Lower lobe of right lung (tissue), 2 donors: ENCODE measurements at places on chromosomes 16 and 17. TPM values are rescaled to one million over a fixed set of nuclear protein-coding genes. Genes with fewer than 3 reads are reported as not detected.

The C1QL1 gene
- total RNA-seq, result not detected

The SLC9A5 gene
- total RNA-seq, result 2.8 TPM

The KRT20 gene
- not detected for total RNA-seq

The CRYM gene
- 9.3 TPM for total RNA-seq

The KCNH6 gene
- total RNA-seq, result 0.27 TPM

The SALL1 gene
- not detected for total RNA-seq

The HAGHL gene
- total RNA-seq, result 15.6 TPM

The LITAFD gene
- not detected for total RNA-seq

The TEX14 gene
- 6.8 TPM for total RNA-seq

The CSH1 gene
- not detected for total RNA-seq

DNA sequence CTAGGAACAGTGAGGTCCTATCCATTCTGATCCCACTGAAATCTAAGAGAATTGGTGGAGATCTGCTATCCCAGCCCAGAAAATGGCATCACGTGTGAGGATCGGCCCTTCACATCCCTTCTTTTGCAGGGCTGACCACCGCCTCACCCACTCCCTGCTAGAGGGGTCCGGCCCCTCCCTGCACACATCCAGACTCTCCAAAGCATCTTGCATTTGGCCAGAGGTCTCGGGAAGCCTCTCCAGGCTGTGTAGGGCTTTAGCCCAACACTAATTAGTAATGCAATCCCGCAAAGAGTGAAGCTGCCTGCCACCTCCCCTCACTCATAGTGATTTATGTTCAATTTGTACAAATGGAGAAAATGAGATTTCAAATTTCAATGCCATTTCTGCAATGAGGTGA lies 434.4 kb upstream of the ZFHX3 start:
- no peak for DNase-seq

GRCh38 chr16:12901204-12901596 lies 198 bp upstream of the SHISA9 start:
- DNase-seq, result no peak

DNA sequence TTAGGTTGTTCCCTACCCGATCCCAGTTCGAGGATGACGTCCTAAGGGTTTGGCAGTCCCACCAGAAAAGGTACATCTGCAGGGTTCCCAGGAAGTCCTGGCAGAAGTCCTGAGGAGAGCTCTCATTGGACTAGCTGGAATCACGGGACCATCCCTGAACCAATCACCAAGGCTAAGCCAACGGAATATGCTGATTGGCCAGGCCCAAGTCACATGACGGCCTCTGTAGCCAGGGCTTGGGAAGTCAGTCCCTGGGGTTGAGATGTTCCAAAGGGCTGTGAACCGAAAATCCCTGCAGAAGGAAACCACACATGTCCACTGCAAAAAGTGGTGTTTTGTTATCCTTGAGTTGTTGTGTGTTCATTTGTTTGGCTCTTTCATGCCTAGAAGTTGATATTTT lies 68.2 kb upstream of the ZNF423 start:
- DNase-seq, result no peak

GRCh38 chr16:88357317-88358022 lies 25.3 kb upstream of the ZNF469 start:
- peak; percentile 34 for DNase-seq

GRCh38 chr17:61335105-61335844 lies 64.4 kb upstream of the TBX2 start:
- no peak for DNase-seq

DNA sequence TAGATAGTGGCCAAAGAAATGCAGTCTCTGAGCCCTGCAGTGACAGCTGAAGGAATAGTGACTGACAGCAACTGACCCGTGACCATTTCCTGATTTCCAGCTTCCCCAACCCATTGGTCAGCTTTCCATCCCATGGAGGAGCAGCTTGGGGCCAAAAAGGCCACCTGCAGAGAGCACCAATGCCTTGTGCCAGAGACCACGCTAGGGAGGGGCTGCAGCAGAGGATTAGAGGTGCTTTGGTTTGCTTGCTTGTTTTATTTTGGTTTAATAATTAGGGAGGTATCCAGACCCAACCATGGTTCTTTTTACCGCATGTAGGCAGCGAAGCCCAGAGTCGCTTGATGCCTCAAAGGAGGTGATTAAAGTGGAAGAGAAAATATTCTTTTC lies 61.3 kb upstream of the SIAH1 start:
- no peak for DNase-seq

GRCh38 chr17:63096426-63096825 lies 130.4 kb downstream of the TANC2 start:
- no peak for DNase-seq

DNA sequence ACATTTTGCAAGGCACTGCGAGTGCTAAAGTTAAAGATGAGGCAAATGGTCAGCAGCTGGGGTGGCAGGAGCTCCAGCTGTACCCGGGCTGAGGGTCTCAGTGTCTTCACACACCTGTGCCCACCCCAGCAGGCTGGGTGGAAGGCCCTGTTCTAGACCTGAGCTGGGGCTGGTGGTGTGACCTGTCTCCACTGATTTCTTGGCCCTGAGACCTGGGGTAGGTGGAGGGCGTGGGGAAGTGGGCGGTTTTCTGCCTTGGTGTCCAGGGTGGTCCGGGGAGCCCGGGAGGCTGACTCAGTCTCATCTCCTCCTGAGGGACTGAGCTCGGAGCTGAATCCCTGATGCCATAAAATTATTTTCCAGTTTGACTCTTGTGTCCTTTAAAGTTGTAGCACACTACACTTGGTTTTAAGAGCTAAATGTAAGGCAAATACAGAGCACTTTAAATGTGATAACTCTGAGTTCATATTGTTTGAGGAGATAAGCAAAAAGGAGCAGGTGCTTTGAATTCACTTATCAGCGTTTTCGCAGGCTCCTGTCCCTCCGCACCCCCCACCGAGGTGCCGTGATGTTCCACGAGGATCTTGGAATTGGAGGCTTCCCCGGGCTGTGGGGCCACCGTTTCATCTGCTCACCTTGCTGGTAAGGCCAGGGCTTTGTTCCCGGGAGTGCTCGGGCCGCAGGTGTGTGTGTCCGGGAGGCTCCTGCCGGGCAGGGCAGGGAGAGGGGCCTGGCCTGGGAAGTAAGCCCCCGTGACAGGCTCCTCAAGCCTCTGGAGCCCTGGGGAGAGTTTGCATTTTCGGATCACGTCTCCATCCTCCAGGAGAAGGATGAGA lies 117.0 kb downstream of the AATF start:
- DNase-seq, result no peak

DNA sequence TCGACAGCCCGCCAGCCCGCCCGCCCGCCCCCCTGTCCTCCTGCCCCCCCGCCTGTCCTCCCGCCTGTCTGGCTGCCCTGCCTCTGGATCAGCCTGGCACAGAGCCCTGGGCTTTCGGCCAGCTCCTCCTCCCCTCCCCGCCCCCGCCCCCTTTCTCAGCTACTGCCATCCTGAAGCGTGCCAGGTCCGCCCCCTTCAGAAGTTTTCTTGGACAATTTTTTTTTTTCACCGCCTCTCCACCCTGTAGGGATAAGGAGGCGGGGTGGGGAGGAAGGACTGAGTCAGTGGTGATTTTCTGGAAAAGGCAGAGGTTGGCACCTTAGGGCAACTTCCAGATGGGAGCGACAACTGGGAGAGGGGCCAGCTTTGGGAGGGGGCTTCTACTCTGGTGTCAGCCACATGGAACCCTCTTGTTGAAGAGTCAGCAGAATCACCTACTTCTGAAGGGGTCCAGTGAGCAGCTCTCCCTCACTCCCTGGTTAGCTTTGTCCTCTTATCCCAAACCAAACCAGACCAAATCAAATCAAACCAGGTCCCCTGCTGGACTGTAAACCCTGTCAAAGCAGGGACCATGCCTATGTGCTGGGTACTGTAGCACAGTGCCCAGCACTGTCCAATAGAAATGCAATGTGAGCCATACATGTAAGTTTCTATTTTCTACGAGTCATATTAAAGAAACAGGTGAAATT lies 19.7 kb downstream of the IGF2BP1 start:
- DNase-seq, result no peak

GRCh38 chr17:64547319-64547718 lies 40.5 kb downstream of the CEP95 start:
- no peak for DNase-seq

DNA sequence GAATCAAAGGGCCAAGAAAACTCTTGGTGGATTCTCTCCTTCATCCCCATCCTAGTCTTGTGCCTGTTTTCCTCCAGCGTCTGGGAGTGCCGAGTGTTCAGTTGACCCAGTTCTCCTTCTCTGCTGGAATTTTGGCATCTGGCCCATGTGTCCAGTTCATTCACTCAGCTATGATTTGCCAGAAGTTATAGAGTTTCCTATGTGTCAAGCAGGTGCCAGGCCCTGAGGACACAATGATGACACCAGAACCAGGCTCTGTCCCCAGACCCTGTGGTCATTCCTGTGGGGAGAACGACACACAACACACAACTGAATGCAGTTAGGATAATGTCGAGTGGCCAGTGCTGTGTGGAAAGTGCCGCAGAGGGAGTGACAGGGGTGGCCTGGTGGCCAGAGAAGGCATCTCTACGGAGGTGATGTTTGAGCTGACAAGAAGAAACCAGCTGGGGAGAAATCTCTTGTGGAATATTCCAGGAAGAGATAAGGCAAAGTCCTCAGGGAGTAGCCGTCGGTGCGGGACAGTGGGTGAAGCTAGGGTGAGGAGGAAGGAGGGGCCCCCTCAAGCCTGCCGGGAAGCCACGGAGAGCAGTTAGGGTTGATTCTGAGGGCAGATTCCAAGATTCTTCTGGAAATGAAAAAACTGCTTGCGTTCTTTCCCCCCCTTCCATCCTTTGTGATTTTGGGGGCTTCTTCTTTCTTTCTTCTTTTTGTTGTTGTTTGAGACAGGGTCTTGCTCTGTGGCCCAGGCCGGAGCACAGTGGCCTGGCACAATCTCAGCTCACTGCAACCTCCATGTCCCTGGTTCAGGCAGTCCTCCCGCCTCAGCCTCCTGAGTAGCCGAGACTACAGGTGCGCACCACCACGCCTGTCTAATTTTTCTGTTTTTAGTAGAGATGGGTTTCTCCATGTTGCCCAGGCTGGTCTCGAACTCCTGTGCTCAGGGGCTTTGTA lies 35.8 kb upstream of the IL34 start:
- no peak for DNase-seq

DNA sequence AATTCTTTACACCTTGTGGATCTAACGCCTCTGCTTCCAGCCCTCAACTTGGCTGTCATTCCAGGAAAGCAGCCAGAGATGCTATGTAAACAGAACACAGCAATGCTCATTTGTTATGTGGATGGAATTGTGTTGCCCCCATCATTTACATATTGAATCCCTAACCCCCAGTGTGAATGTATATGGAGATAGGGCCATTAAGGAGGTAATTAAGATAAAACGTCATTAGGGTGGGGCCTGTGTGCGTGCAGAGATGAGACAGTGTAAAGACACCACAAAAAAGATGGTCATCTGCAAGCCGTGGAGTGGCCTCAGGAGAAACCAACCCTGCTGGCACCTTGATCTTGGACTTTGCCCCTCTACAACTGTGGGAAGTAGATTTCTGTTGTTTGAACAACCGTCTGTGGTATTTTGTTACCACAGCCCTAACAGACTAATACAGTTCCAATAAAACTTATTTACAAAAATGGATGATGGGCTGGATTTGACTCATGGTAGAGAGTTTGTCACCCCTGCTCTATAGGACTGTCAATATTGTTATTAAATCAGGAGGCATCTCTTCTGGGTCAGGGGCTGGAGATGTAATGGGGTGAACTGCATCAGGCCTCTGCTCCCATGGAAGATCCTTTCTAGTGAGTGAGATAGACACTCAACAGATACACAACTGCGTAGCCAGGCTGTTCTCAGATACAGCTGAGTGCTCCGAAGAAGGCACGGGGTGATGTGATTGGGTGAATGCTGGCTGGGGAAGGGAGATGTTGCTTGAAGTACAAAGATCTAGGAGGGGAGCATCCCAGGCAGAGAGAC lies 339.0 kb downstream of the SNX29 start:
- no peak for DNase-seq
